Mesothelial cell of epicardium (in vitro differentiated cells): ENCODE measurements at places on chromosomes 13 and 19.

DNA sequence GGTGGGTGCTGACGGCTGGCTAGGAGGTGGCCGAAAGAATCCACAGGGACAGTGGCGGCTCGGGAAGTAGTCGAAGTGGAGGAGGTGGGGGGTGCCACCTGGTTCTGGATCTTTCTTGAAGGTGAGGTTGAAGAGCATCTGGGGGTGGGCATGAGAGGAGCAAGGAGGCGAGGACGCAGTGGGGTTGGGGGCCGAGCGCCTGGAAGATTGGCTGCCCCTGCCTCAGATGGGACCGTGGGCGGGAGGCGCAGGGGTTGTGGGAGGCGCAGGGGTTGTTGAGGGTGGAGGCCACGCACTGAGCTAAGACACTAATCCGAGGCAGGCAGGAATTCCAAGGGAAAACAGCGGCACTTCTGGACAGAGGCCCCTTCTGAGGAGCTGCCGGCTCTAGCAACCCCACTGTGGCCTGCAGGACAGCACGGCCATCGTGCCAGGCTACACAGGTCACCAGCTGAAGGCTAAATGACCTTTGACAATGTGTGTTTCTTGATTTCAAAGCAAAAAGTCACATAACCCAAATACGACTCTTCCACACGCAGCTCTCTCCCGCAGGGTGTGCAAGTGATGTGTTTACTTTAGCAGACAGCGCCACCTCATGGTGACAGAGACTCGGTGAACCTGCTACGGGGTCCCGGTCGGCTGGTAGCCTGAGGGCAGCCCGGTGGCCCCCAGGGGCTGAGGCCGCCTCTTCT lies 44.1 kb upstream of the RANBP3 start:
- H3K27me3 ChIP-seq: peaks cover 40% of the 10 kb centered on the region
- no peak overlapping the region for H3K4me3 ChIP-seq
- no peak overlapping the region for H3K27ac ChIP-seq
- peak; percentile 70 for DNase-seq

DNA sequence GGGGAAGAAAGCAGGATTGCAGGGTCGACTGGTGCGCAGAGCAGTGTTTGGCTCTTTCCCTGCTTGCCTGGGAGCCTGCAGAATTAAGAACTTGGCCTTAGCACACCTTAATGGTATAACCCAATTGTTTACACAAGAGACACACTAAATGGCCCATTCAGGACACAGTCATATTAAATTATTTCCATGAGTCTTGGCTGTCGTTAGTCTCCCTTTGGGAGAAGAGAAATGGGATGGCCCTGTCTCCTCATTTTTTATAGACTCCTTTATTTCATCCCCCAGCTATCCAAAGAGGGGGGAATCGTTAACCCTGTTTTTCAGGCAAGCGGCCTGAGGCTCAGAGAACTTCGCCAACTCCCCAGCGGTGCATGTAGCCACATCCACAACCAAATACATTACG lies 282.5 kb downstream of the SUCLA2 start:
- H3K4me1 ChIP-seq: no peaks in the 10 kb centered on the region
- no peaks in the 10 kb centered on the region for H3K36me3 ChIP-seq
- DNase-seq: no peak
- H3K4me3 ChIP-seq: no peak overlapping the region

DNA sequence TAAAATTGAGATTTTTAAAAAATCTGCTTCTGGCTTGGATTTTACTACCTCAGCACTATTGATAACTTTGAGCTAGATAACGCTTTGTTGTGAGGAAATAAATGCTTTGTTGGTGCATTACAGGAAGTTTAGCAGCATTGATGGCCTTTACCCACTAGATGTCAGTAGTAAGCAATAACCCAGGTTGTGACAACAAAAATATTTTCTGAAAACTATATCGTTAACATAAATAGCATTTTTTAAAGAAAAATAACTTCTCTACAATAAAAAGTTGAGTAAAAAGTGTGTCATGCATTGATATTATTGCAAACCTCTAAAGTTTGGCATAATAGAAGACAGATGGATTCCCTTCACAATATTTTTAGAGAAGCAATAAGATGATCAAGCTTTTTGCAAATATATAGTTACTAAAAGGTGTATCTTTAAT lies 1246.5 kb downstream of the UQCRFS1 start:
- no peak overlapping the region for H3K27ac ChIP-seq
- H3K4me1 ChIP-seq: peaks cover 4% of the 10 kb centered on the region
- H3K36me3 ChIP-seq: no peaks in the 10 kb centered on the region
- H3K4me3 ChIP-seq: no peak overlapping the region
- H3K27me3 ChIP-seq: peaks cover 14% of the 10 kb centered on the region

- DNase-seq: no peak
- no peaks in the 10 kb centered on the region for H3K4me1 ChIP-seq
- H3K27ac ChIP-seq: no peak overlapping the region
- H3K36me3 ChIP-seq: no peaks in the 10 kb centered on the region
Observed at GRCh38 chr19:8044018-8044417, 8.5 kb upstream of the CCL25 start.

- no peak overlapping the region for H3K4me3 ChIP-seq
- peaks cover 81% of the 10 kb centered on the region for H3K27me3 ChIP-seq
- H3K4me1 ChIP-seq: peaks cover 6% of the 10 kb centered on the region
- no peak overlapping the region for H3K27ac ChIP-seq
- no peak for DNase-seq
- H3K36me3 ChIP-seq: no peaks in the 10 kb centered on the region
Observed at GRCh38 chr13:45744979-45745378, 42.9 kb downstream of the CBY2 start.

- H3K4me1 ChIP-seq: peaks cover 31% of the 10 kb centered on the region
- H3K27me3 ChIP-seq: no peaks in the 10 kb centered on the region
- no peak for DNase-seq
- no peaks in the 10 kb centered on the region for H3K36me3 ChIP-seq
- H3K4me3 ChIP-seq: peak overlapping the region; percentile 95
Observed at GRCh38 chr19:49767381-49767780, 580 bp downstream of the AP2A1 start.

DNA sequence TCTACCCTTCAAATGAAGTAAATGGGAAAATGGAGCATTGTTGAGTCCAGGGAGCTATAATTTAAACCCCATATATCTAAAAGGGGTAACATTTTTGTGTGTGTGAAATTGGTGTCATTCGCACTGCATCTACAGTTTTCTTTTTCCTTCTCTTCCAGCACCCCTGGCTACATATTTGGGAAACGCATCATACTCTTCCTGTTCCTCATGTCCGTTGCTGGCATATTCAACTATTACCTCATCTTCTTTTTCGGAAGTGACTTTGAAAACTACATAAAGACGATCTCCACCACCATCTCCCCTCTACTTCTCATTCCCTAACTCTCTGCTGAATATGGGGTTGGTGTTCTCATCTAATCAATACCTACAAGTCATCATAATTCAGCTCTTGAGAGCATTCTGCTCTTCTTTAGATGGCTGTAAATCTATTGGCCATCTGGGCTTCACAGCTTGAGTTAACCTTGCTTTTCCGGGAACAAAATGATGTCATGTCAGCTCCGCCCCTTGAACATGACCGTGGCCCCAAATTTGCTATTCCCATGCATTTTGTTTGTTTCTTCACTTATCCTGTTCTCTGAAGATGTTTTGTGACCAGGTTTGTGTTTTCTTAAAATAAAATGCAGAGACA lies 28.6 kb downstream of the ALOX5AP start:
- H3K27me3 ChIP-seq: no peaks in the 10 kb centered on the region
- H3K27ac ChIP-seq: no peak overlapping the region
- H3K4me1 ChIP-seq: peaks cover 5% of the 10 kb centered on the region
- H3K36me3 ChIP-seq: no peaks in the 10 kb centered on the region
- H3K4me3 ChIP-seq: no peak overlapping the region

DNA sequence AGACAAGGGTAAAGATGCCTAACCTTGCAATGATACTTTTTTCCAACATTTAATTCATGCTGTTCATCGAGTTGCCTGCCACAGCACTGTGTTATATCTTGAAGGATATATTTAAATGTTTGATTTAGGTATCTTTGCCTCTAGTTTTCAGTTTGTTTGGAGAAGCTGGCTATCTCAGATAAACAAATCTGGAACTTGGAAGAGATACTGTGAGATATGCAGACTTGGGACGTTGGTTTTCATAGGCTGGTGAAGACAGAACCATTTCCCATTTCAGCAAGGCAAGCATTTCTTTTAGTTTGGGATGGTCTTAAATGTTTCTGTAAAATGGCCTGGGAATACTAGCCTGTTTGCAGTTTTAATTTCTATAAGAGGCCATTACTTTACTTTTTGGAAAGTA lies 3.3 kb downstream of the RNASEH2B start:
- no peak for DNase-seq
- H3K4me3 ChIP-seq: no peak overlapping the region
- no peak overlapping the region for H3K27ac ChIP-seq
- no peaks in the 10 kb centered on the region for H3K27me3 ChIP-seq
- no peaks in the 10 kb centered on the region for H3K36me3 ChIP-seq

DNA sequence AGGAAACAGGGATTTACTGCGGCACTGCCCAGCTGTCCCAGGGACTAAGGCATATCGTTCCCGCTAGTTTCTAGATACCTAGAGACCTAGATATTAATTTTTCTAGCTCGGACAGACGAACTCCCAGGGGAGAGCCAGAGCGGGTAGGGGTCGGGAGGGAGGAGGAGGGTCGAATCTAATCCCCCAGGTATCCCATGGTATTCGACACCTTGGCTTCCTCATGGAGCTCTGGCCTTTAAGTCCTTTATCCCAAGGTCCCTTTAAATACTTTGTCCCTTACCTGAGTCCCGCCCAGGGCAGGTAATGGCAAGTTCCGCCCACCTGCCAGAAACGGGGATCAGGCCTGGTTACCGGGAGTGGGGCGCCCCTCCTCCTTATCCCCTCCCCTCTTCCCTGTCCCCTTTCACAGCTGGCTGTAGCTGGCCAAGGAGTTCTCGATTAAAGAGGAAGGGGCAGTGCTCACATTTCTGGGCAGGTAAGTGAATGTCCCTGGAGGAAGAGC lies at the start of gene PRRG2:
Gene PRRG2 (plus strand): TSS at position 310 of the 502 bp plus-strand sequence. CDS start 1,904 bp downstream, outside the sequence.
- DNase-seq: no peak
- no peaks in the 10 kb centered on the region for H3K27me3 ChIP-seq
- H3K36me3 ChIP-seq: no peaks in the 10 kb centered on the region
- peak within 1 kb of the TSS; percentile 94 for H3K27ac ChIP-seq

GRCh38 chr19:47414469-47414868 lies 4.9 kb downstream of the MEIS3 start:
- H3K36me3 ChIP-seq: peaks cover 19% of the 10 kb centered on the region
- peaks cover 19% of the 10 kb centered on the region for H3K4me1 ChIP-seq
- H3K27ac ChIP-seq: no peak overlapping the region
- no peak for DNase-seq
- no peaks in the 10 kb centered on the region for H3K27me3 ChIP-seq

GRCh38 chr19:4389511-4390016 lies 10.8 kb downstream of the SH3GL1 start:
- H3K36me3 ChIP-seq: no peaks in the 10 kb centered on the region
- no peak overlapping the region for H3K4me3 ChIP-seq
- peaks cover 55% of the 10 kb centered on the region for H3K4me1 ChIP-seq
- H3K27me3 ChIP-seq: no peaks in the 10 kb centered on the region
- peak overlapping the region; percentile 90 for H3K27ac ChIP-seq

- no peaks in the 10 kb centered on the region for H3K27me3 ChIP-seq
- peaks cover 9% of the 10 kb centered on the region for H3K4me1 ChIP-seq
- no peaks in the 10 kb centered on the region for H3K36me3 ChIP-seq
- no peak overlapping the region for H3K27ac ChIP-seq
- no peak for DNase-seq
- no peak overlapping the region for H3K4me3 ChIP-seq
Observed at GRCh38 chr13:26498656-26499601, 58.6 kb upstream of the WASF3 start.
